ENCODE measurements at places on chromosomes 16 and 17.

DNA sequence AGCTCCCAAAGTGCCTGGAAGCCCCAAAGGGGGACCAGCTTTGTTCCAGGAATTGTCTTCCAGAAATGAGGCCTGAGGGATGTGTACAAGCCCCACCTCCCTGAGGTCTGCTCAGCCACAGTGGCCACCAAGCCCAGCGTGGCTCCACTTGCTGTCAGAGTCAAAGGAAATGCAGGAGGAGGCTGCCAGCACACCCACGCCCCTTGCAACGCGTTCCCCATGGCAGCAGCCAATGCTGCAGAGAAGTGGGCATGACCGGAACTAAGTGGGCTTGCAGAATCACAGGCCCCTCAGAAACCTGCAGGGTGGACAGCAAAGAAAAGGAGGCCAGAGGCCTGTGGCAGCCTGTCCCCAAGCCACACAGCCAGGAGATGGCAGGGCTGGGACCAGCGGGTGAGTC lies 320.8 kb downstream of the FOXL1 start:
- DNase-seq = no peak

GRCh38 chr16:67165121-67166078 lies 855 bp downstream of the HSF4 start:
- no peak for DNase-seq

DNA sequence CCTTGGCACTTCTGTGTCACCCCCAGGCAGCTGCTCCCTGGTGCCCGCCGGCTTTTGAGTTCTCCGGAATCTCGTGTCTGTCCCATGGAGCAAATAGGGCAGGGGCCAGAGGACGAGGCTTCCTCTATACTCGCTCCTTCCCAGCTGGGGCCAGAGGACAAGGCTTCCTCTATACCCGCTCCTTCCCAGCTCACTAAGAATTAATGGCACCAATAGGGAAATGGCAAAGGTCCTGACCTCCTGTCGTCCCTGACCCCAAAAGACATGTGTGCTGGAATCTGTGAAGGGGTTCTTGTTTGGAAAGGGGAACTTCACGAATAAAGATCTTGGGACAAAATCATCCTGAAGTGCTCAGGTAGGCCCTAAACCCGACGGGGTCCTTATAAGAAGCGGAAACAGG lies 7.6 kb downstream of the SGSH start:
- DNase-seq = no peak

DNA sequence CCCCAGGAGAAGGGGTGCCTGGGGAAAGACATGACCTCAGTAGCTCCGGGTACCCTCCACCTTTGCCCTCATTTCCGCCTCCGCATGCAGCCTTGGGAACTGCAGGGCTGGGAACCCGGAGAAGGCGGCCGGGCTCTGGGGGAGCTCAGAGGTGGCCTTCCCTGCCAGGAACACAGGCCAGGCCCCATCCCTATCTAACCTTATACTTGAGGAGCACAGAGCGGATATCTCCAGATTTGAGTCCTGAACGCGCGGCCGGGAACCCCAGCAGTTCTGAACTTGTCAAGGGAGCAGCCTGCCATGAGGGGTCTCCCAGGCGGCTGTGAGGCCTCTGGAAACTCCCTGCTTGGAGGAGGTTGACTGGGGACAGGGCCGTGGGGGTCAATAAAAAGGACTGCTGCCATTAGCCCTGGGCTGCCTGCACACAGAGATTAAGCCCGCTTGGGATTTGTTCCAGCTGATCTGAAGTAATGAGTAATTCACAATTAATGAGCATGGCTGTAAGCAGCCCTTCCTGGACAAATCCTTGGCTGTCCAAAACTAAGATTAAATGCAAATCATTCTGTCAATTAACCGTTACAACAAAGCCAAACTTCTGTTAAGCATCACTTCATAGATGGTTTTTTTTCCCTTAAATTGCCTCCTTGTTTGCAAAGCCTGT lies 26.3 kb upstream of the METRNL start:
- no peak for DNase-seq

DNA sequence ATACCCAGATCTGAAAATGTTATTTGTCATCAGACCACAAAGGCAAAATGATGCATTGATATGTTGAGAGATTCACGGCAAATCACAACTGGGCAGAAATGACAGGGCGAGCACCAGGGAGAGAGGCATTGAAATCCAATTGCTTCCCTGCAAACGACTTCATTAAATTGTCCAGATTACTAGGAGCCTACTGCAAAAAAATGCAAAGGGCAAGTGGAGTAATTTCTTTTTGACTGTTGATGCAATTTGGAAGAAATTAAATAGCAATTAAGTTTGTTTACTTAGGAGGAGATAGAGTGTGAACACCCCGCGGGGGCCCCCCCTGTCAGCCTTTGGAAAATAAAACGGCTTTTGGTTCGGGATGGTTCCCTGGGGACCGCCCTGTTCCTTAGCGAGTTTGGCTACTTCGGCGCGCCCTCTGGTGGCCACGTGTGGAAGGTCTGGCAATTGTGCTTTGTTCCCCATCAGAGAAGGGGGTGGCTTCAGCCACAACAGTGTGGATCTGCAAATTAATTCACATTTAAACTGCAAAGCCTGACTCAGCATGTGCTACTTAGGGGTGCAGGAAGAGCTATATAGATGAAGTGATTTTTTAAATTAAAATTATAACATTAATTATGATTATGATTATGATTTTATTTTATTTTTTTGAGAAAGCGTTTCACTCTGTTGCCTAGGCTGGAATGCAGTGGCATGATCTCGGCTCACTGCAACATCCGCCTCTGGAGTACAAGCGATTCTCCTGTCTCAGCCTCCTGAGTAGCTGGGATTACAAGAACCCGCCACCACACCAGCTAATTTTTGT lies 14.5 kb upstream of the TMC7 start:
- DNase-seq = peak; percentile 61

GRCh38 chr17:9865586-9865985 lies 39.5 kb downstream of the RCVRN start:
- DNase-seq = no peak

DNA sequence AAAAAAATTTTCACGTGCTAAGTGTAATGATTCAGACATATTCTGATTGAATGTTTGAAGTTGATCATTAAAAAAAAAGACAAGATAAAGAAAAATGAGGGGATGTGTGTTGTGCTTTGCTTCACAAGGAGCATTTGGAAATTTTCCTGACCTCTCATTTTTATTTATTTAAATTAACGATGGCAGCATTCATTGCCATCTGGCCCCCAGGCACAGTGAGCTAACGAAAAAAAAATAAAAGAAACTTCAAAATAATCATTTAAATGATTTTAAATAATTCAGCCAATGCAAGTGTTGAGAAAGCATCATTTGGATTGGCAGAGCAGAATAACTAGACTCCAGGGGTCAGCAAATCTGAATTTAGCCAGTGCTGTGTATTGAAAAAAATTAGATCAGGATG lies 1037.2 kb downstream of the CDH11 start:
- DNase-seq = no peak

DNA sequence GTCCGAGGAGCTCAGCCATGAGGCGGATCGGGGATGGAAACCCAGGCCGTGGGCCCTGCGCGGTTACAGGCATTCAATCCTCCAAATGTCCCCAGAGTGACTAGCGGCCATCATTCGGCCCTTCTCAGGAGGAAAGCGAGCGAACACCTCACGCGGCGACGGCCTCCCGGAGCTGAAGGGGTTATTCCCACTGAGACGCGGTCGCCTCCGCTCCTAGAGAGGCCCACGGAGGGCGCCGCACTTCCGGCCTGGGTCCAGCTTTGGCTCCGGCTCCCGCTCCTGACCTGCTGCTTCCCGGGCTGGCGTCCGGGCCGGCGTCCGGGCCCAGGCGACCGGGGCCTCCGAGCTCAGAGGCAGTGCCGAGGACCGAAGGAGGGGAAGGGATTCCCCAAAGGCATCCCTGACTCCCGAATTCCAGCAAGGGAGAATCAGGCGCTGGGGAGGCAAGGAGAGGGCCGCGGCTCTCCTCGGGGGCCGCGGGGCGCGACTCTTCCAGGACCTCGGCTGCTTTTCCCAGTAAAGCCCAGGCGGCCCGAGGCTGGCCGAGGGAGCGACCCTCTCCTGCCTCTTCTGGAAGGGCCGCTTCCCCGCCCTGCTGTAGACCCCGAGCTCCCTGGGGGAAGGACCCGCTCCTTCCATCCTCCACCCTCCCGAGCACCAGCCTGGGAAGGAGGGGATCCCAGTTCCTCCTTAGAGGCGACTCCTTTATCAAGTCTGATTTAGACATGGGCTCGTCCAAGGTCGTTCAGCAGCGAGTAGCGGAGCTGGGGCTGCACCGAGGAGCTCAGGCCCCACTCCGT lies 18.6 kb upstream of the ZNF629 start:
- DNase-seq = peak; percentile 38

DNA sequence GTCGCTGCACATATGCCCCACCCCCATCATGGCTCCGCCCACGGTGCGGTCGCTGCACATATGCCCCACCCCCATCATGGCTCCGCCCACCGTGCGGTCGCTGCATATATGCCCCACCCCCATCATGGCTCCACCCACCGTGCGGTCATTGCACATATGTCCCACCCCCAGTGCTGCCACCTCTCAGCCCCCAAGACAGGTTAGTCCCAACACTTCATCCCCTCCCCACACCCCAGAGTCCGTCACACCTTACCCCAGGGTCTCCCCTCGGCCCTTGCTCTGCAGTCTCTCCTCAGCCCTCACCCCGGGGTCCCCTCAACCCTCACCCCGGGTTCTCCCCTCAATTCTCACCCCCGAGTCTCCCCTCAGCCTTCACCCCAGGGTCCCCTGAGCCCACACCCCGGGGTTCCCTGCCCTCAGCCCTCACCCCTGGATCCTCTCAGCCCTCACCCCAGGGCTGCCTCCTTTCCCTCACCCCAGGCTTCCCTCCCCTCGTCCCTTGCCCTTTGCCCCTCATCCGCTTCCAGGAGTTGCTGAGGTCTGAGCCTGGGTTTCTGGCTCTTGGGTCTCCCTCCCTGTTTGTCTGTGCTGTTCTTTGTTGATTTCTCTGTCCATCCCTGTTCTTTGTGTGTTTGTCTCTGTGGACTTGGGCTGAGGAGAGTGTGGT lies 25.6 kb downstream of the TPSG1 start:
- no peak for DNase-seq

DNA sequence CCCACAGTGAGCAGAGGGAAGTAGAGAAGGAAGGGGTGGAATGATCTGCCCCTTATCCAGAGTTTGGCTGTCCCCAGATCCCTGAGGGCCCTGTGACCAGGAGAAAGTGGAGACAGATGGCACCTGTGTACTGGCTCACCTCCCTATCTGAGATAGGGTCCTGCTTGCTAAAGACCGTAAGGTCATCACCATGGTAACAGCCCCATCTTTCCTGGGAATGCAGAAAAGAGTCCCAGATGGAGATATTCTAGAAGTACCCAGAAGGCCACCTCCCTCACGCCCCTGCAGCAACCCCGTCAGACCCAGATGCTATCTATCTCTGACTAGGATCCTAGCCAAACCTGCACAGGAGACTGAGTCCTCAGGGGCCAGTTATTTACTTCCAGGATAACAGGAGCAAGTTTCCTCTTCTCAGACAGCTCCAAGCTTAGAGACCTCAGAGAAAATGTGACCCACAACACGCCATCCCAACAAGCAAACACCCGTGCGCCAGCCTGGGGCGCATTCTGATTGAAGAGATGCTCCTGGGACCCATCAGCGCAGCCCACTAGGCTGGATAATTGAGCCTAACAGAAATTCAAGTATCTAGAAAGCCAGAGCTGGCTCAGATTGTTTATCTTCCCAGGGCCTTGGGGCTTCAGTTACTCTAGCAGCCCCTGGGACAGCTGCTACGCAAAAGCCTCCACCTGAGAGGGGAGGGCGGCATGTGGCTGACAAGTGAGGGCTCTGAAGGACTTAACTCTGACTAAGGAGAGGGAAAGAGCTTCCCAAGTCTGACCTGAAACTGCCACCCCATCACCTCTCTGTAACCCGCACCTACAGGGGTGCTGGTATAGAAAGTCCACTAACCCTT lies 1.9 kb downstream of the ORMDL3 start:
- DNase-seq = no peak

DNA sequence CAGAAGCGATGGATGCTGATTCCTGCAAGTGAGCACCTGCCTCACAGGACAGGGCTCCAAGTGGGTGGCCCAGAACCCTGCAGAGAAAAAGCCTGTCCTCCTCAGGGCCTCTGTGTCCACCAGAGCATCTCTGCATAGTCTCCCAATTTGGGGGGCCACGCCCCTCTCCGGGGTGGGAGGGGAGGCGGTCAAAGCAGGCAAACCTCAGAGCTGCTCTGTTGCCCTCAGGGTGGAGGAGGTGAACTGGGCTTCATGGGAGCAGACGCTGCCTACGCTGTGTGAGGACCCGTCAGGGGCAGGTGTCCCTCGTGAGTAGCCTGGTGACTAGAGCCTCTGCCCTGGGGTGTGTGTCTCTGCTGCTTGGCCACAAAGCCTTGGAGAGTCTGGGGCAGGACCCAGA lies 19.3 kb downstream of the TRPV2 start:
- no peak for DNase-seq

DNA sequence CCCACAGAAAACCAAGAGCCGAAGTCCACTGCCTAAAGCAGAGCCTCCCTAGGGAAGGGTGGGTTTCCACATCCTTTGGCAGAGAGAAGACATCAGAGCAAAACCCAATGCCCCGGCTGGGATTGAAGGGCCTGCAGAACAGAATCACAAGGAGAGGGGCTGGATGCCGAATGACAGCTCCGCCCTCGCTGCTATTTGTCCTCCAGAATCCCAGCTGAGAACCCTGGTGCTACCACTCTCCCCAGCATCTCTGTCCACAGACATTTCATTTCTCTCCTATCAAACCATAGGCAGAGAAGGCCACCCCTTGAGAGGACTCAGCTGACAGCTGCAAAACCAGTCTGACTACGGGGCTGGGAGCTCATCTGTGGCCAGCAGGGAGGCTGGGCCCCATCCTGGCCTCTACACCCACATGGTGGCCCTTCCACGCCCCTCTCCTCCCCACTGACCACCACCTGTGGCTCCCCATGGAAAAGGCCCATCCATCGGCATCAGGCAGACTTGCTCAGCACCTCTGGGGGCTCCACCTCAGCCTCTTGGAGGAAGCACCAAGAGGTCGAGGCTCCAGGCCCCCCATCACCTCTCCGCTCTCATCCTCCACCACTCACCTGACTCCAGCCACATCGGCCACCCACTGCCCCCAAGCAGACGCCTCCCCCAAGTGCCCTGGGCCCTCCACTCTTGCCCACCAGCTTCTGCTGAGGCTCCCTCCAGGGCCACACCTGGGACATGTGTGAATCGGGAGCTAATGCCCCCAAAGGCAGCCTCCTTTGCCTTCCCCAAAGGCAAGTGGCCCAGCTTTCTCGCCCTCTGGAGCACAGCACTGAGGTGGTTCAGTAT lies 288.5 kb downstream of the C16orf95 start:
- DNase-seq = no peak

- no peak for DNase-seq
These were observed 5.1 kb upstream of the ZNF385C start for GRCh38 chr17:42103221-42103954.

DNA sequence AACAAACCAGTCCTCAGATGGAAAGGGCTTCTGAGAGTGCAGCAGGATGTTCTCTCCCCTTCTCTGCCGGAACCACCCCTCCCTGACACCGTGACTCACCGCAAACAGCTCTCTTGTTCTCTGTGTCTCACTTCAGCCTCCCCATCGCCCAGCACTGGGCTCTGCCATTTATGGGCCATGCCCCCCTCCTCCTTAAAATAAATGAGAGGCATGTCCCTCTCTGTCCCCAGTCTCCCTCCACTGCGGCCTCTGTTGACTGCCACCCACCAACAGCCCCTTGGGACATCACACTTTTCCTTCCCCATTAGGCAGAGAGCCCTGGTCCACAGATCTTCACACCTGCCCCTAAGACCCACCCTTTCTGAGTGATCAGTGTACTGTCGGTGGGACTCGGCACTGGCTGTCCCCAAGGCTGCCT lies 6.3 kb downstream of the CCDC102A start:
- peak; percentile 60 for DNase-seq

- DNase-seq = peak; percentile 24
These were observed 13.2 kb downstream of the COPZ2 start for GRCh38 chr17:48024149-48025039.

- no peak for DNase-seq
These were observed 258 bp downstream of the PRKCB start for GRCh38 chr16:23836078-23836403.

Data from CD4-positive, CD25-positive, alpha-beta regulatory T cell (primary cell).